Activated CD4-positive, alpha-beta T cell treated with anti-CD3 and anti-CD28 coated beads, Interleukin-2, amount 10 ng/mL, durations not matched to agents 7 days and 5 days (primary cell): ENCODE measurements at places on chromosomes 13 and 19.

DNA sequence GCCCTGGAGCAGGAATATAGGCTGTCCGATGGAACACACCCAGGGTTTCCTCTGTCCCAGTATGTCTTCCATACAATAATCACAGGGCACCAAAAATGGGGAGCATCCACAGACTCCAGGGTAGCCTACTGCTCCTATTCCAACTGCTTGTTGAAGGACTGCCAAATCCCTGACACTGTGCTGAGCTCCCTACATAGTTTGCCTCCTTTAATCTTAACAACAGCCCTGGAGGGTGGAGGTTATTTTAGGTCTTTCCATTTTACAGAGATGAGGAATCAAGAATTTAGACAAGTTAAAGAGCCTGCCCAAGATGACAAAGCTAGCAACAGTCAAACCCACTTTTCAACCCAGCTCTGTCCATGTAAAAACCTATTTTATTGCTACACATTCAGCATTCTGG is 790.4 kb downstream of the DIAPH3 start:
- DNase-seq = no peak

GRCh38 chr13:42367831-42368230 is 95.9 kb downstream of the AKAP11 start:
- DNase-seq = no peak

GRCh38 chr19:43847246-43847645 is 20.1 kb downstream of the ZNF283 start:
- no peak for DNase-seq

GRCh38 chr13:110929104-110929777 is 14.4 kb upstream of the ANKRD10 start:
- DNase-seq = no peak

DNA sequence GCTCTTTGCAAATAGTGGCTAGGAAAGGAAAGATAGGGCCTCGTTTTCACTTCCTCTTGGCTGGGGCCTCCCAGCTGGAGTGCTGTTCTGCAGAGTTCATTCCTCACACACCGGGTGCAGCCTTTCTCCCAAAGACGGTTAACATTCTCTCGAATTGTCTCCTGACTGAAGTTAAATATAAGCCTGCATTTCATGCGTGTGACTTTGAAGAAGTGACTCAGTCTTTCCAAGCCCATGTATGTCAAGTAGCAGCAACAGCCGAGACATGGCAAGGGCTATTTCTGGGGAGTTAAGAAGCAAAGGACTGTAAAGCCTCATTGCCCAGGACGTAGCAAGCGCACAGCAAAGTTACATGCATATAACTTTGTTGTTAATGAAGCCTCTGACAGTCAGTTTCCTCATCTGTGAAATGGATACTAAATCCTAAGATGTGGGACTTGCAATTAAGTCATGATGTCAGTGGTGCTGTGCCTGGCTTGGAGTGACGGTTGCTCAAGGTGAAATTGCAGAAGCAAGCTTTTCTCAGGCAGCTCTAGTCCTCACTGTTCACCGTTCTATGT is 502.4 kb downstream of the MYO16 start:
- no peak for DNase-seq

DNA sequence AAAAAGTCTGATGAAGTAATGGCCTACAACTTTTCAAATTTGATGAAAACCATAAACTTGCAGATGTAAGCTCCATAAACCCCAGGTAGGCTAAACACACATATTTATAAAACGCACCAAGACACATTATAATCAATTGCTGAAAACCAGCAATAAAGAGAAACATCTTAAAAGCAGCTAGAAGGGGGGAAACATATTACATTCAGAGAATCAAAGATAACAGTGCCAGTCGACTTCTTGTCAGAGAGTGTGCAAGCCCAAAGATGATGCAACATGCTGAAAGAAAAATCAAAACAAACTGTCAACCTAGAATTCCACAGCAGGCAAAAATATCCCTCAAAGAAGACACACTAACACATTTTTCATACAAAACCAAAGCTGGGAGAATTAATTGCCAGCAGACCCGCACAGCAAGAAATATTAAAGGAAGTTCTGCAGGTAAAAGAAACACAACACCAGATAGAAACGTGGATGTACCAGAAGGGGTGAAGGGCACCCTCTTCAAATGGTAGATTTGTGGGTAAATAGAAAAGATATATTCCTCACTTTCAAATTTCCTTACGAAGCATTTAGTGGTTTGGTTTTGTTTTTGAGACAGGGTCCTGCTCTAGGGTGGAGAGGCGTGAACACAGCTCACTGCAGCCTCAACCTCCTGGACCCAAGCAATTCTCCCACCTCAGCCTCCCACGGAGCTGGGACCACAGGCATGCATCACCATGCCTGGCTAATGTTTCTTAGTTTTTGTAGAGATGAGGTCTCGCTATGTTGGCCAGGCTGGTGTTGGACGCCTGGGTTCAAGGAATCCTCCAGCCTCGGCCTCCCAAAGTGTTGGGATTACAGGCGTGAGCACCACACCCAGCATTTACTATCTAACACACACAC is 16.5 kb upstream of the ATP1A3 start:
- DNase-seq = no peak

DNA sequence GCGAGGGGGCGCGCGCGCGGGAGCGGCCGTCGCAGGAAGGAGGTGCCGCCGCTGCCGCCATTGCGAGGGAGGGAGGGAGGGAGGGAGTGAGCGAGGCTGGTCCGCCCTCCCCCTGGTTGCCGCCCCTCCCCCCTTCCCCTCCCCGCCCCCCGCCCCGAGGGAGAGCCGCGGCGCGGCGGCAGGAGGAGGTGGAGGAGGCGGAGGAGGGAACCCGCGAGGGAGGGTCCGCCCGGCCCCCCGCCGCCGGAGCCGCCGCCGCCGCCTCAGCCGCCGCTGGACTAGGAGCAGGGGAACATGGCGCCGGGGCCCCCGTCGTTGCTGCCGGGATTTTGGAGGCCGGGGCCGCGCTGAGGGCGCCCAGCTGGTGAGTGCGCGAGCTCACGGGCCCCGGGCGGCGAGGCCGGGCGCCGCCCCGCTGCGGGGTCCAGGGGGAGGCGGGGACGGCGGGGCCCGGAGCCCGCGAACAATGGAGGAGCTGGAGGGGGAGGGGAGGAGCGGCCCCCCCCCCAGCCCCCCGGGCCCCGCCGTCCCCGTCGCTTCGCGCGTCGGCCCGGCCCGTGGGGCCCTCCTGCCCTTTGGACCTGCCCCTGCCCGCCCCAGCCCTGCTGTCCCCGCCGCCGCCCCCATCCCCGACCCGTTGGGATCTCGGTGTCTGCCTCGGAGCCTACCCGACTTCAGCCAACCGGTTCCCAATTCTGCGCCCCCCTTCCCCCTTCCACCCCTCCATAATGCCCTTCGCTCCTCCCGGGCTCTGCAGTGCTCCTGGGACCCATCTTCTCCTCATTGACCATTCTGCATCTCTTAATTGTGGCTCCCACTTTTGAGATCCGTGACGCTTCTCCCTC is at the start of gene ARHGAP35:
TSS of gene ARHGAP35 (plus strand) at position 152 of the 845 bp plus-strand sequence. CDS start 57,679 bp downstream, outside the sequence.
- DNase-seq = peak; percentile 85

DNA sequence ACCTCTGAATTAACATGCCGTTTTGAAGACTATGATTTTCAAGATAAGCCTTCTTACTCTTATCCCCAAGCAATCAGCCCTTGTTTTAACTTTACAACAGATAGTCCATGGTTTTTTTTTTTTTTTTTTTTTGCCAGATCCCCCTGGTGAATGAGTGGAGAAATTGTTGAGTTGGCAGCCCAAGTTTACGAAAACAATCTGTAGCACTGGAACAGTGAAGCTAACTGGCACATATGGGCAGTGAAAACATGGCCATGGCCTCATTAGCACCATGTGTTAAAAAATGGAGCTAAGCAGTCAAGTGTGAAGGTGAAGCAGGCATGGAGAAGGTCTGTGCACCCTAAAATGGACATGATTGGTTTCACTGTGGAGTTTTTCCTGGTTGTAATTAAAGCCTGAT is 812.1 kb upstream of the MIR17HG start:
- no peak for DNase-seq

DNA sequence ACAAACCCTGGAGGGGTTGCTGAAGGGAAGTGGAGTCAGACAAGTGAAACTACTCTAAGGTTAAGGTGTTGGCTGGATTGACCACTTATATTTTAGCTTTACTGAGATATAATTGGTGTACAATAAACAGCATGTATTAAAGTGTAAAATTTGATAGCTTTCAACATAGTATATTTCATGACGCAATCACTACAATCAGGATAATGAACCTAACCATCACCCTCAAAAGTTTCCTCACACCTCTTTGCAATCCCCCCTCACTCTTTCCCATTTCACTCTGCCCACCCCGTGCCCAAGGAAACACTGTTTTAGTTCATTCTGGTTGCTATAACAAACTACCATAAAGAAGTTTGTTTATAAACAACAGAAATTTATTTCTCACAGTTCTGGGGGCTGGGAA is 508.0 kb downstream of the FGF9 start:
- no peak for DNase-seq

DNA sequence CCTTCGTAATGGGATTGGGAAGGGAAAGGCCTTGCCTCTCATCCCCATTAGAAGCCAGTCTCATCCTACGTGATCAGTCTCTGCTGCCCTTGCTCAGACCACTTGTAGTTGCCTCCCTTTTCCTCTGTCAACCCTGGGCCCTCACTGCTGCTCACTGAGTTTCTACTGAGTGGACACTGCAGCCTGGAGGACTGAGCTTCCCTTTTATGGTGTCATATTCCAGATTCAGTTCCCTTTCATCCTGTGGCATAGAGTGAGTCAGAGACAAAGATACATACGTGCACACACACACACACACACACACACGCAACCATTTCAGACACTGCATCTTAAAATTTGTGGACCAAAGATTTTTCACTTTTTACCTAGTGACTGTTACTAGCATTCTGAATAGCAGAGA is 56.6 kb downstream of the COG3 start:
- no peak for DNase-seq

DNA sequence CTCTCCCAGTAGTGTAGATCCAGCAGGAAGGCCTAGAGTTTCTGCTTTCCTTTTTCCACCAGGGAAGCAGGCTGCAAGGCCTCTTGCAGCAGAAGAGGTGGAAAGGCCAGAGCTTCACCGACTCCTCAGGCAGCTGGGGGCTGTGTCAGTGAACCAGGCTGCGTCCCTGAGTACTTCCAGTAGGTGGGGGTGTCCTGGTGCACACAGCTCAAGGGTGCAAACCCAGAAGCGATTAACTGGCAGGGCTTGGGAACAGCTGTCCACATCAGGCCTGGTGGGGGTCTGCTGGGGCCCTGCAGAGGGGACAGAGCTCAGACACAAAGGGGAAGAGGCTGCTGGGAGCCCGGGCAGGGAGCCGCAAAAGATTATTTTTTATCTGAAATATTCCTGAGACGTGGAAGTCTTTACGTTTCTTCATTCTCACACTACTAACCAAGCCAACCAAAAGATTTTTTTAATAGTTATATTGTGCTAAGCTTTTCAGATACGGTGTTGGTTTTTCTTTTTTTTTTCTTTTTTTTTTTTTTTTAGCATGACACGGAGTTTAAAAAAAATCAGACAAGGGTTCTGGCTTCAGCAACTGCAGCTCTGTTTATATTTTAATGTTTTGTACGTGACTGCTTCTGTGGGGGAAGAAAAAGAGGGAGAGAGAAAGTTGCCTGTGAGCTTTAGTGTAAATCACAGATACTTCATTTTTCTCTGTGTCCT is 11.0 kb downstream of the TSHZ3 start:
- DNase-seq = peak; percentile 24

DNA sequence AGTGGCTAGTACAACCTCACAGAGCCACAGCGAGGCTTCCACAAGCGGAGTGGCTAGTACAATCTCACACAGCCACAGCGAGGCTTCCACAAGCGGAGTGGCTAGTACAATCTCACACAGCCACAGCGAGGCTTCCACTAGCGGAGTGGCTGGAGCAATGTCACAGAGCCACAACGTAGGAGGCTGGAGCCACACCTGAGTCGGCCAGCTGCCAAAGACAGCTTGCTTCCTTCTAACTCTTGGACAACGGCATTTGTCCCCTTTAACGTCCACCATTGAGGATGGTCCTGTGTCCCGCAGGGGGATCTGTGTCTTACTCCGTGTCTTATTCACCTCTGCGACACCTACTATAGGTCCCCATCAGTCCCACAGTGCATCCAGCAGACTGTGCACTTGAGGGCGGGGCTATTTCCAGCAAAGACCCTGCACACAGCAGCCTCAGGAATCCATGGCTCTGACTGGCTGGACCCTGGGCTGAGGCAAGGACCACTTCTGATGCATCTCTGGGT is 3.7 kb downstream of the ZNF787 start:
- DNase-seq = no peak

- DNase-seq = peak; percentile 37
These were observed 744.1 kb downstream of the UQCRFS1 start for GRCh38 chr19:28468701-28469459.

DNA sequence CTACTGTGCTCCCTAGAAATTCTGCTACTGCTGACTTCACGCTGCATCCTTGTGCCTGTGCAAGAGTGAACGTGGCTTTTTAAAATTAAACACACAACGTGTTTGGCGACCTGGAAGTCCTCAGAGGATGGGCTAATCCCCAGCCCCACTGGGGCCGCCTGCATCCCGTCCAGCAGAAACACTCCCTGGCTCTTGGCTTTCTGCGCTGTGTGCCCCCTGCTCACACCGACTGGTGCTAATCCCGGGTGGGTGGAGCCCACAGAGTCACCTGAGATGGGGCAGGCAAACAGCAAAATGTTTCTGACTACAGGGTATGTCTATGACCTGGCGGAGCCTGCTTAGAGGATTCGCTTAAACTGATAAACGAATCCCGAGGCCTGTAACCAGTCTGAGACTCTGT is 15.1 kb downstream of the CAPS start:
- no peak for DNase-seq

DNA sequence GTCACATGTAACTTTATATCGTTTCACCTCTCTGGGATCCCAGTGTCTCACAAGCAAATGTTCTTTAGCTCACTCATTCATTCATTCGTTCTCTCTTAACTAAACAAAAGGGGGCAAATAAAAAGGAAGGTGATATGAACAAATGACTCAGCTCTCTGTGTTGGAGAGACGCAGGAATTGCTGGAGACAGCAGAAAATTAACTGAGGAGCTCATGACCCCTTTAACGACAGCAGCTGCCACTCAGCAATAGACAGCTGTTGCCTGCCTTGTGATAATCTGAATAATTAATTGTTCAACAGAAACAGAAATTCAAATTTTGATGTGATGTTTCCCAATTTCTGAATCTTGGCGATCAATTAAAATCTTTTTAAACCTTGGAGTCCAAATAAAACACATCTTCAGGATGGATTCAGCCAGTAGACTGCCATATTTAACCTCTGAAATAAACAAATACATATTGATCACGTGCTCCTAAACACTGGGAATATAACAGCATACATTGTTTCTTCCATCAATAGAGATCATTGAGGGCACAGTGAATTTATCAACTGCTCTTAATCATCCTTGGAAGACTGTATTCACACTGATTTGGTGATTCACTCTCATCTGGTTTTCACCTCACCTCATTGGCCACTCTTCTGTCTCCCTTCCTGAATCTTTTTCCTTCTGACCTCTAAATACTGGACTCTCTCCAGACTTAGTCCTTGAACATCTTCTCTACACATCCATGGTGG is 63.3 kb downstream of the MBNL2 start:
- DNase-seq = no peak

DNA sequence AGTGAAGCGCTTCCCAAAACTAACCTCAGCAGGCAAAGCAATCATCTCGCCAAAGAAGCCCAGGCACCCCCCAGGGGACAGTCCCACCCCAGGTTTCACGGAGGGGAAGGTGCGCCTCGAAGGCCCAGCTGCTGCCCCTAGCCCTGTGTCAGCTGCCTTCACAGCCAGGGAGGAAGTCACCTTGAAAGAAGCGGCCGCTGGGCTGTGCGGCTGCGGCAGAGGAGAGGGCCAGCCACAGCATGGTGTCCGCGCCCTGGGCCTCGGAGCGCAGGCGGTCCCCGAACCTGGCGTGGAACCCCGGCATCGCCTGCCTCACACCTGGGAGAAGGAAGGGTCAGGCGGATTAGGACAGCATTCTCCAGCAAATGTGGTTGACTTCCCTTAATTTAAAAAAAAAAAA is 35.0 kb downstream of the DHRS12 start:
- no peak for DNase-seq

GRCh38 chr19:1725100-1726064 is 27.9 kb upstream of the ONECUT3 start:
- DNase-seq = peak; percentile 28
